ENCODE measurements at places on chromosomes 11 and 22.

GRCh38 chr11:129317571-129317970 is 58.1 kb upstream of the BARX2 start:
- DNase-seq = no peak

DNA sequence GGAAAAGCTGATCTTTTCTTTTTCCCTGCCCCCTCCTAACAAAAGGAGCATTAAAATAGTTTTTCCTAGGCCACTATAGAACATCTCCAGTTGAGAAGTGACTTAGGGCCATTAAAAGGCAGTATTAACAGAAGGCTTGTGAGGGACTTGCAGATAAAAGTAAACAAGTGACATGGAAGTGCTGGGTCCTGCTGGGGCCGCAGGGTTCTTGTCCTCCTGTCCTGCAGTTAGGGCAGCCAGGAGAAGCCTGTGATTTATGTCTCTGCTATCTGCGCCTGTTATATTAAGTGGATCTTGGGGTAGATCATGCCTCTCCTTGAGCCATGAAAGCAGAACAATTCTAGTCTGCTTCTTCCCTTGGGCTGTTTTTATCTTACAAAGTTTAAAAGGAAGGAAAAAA is 271.4 kb upstream of the C11orf87 start:
- no peak for DNase-seq

GRCh38 chr11:120952461-120953434 is 71.2 kb upstream of the TBCEL start:
- peak; percentile 74 for DNase-seq

GRCh38 chr11:116043857-116044256 is 539.6 kb upstream of the CADM1 start:
- no peak for DNase-seq

DNA sequence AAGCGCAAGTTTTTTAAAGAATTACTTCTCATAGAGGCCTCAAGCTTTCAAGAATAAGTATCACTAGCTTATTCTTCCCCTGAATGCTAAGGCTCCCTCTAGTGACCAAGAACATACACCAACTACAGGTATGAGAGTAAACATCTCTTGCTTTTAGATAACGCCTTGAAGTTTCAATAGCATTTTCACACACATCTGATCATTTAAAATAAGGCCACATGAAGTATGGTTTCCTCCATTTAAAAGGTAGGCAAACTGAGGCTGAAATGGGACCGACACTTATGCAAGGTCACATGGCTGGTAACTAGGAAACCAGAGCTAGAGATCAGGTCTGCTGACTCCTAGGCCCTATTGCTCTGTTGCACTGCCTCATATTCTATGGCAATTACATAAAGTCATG is 66.5 kb downstream of the CCDC34 start:
- DNase-seq = peak; percentile 65

- DNase-seq = no peak
Measured at GRCh38 chr11:15551901-15552851, 437.5 kb downstream of the INSC start.

DNA sequence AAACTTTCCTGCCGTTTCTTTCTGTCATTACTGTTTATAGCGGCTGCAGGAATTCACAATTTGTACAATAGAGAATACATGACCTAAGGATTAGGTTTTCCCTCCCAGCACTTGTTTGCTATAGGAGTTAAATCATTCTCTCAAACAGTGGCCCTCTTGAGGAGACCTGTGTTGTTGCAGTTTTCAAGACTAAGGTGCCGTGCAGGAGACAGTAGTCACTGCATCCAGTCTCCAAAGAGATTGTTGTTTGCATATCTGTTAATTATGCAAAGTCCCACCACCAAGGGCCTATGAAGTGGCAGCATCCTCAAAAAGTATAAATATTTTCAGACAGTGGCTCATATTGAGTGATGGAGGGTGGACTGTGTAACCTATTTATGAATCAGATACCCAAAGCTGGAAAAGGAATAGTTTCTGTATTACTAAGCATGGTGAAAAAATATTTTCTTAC is 2.3 kb downstream of the PRSS23 start:
- peak; percentile 77 for DNase-seq

GRCh38 chr11:112296044-112296443 is 35.4 kb upstream of the PLET1 start:
- DNase-seq = no peak

DNA sequence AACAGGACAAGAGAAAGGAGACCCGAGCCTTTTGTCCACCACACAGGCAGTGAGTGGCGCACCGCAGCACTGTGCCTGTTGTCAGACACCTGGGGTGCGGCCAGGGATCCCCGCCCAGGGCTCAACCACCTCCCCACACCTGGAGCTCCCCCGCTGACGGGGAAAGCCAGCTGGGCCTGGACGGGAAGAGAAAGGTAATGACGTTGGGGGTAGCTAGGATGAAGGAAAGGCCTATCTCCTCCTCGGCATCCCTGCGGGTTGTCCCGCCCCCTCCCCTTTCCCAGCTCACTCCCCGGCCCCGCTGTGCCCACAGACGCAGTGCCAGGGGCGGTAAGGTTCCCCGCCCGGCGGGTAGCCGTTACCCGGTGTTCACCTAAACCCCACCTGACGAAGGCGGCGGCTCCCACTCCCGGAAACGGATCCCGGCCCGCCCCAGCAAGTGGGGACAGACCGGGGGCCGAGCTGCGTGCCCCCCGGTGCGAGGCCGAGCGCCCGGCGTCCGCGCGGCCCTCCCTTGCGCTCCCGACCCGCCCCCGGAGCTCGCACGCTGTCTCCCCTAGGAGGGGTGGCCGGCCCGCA is 495 bp downstream of the HYOU1 start:
- no peak for DNase-seq

- DNase-seq = peak; percentile 51
Measured at GRCh38 chr11:35785287-35786167, 123.0 kb downstream of the TRIM44 start.

GRCh38 chr11:96095884-96096303 is 172.0 kb upstream of the MTMR2 start:
- DNase-seq = no peak

DNA sequence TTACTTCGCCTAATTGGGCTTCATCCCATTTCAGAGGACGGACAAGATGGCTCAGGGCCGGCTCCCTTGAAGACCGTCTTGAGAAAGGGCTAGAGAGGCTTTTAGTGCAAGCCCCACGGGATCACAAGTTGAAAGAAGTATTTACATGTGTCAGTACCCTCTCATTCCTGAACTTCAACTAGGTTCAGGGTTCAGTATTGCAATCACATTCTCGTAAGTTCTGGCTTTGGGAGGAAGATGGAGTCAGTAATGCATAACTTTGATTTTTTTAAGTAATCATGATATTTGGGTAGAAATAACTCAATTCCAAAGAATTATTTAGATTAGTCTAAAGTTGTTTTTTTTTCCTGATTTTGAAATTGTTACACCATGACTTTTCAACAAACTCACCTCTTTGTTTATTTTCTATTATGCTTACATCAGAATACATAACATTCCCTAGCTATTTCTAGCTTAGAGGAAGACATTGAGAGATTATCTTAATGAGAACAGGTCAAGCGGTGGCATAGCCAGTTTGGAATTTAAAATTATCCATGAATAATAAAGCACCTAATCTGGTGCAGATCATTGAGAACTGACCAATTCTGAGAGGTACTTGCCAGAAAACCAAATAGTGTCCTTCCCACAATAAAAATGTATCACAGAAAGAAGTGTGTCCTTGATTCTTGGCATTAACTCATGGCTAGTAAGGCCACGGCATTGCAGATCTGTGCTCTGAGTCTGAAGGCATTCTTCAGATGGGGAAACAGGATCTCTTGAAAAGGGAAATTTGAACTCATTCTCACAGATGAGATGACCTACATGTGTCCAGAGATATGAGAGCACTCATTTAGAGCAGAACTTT is 92.1 kb upstream of the BLID start:
- DNase-seq = peak; percentile 74

GRCh38 chr11:83238111-83238510 is 44.6 kb downstream of the ANKRD42 start:
- DNase-seq = no peak

DNA sequence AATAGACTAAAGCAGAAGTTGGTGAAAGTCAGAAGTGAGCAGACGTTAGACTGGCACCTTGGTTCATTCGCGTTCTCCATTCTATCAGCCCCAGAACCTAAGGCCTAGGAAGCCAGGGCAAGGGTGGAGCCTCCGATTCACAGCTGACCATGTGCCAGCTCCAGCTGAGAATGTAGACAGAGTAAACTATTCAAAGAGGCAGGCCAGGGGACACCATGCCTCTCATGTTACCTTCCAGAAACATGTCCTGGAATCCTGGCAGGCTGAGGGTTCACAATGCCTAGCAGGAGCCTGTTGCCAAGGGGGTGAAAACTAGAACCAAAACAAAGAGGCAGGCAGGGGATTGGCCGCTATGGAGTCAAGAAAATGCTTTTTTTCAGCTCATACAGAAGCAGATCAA is 224.4 kb upstream of the POU2AF2 start:
- no peak for DNase-seq

- DNase-seq = peak; percentile 58
Measured at GRCh38 chr11:86938900-86939880, 16.0 kb downstream of the FZD4 start.

DNA sequence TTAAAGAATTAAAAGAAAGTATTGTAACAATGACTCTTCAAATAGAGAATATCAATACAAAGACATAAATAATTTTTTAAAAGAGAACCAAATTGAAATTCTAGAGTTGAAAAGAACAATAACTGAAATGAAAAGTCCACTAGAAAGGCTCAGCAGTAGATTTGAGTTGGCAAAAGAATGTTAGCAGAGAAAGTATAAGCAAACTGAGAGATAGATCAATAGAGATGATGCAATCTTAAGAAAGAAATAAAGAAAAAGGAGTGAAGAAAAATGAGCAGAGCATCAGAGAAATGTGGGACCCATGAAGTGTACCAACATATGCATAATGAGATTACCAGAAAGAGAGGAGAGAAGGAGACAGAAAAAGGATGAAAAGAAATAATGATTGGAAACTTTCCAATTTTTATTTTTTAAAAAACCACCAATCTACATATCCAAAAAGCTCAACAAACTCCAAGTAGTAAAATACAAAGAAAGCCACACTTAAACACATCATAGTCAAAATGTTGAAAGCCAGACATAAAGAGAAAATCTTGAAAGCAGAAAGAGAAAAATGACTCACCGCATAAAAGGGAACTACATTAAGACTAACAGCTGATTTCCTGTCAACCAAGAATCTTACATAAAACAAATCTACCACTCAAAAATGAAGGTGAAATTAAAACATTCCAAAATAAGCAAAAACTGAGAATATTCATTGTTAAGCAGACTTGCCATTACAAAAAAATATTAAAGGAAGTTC is 20.9 kb downstream of the NCF4 start:
- DNase-seq = no peak

DNA sequence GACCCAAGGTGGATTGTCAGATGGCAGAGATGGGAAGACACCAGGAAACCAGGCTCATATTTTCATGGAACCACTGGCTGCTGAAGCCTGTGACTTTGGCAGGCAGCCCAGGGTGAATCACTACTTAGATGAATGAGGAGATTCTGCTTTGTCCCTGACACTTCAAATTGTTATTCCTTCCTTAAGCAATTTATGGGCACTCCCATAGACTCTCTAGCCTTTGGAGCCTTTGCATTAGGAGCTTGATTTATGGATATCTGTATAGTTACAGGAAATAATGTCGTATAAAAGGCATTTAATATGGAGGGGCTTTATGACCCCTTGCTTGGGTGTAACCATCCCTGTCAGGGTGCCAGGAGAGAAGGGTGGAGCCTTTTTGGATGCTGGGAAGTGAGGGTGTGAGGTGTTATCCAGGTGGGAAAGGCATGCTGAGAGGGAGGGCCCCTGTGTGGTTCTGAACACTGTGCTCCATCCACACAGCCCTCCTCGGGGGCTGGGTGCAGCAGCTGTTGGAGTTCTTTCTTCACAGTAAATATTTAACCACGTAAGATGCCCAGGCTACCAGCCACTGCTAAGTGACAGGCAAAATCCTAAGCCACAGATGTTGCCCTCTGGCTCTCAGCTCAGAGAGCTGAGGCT is 35.3 kb downstream of the IL18 start:
- peak; percentile 93 for DNase-seq
